Testis (tissue), 5 donors: ENCODE measurements at places on chromosomes 13 and 19. TPM values are rescaled to one million over a fixed set of nuclear protein-coding genes. Genes with fewer than 3 reads are reported as not detected.

The C5AR1 gene
- 3.5 TPM for polyA plus RNA-seq

The SELENOV gene
- polyA plus RNA-seq = 19.7 TPM

DNA sequence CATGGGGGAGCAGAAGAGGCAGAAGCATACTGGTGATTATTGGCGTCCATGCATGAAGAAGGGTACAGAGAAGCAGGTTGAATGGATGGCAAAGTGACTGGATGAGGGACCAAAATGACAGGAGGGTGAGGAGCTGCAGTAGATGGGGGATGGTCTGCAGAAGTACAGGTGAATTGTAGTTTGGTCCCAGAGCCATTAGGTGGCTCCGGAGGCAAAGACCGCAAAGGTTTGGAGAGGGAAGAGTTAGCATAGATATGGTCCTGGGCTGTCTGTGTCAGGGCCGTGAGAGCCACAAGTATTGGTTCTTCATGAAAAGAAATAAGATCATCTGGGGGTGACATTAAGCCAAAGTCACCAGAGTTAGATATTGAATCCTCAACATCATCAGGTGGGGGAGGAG, 59.0 kb upstream of the ZNF726 start:
- no peak for DNase-seq

DNA sequence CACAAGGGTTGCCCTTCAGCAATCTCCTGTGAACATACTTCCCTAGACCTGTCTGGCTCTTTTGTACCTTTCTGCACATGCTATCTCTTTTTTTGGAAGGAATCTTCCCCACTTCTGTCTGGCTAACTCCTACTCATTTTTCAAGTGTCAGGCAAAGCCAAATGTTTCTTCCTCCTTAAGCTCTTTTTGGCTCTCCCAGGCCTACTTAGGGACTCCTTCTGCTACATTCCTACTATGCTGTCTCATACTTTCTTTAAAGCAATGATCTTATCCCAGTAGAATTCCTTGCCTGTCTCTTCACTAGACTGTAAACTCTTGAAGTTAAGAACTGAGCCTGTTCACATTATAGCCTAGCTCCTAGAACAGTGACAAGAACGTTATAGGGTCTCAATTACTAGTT, 114.9 kb upstream of the WASF3 start:
- DNase-seq = no peak

GRCh38 chr13:90738881-90739280, 608.6 kb upstream of the MIR17HG start:
- DNase-seq = no peak

DNA sequence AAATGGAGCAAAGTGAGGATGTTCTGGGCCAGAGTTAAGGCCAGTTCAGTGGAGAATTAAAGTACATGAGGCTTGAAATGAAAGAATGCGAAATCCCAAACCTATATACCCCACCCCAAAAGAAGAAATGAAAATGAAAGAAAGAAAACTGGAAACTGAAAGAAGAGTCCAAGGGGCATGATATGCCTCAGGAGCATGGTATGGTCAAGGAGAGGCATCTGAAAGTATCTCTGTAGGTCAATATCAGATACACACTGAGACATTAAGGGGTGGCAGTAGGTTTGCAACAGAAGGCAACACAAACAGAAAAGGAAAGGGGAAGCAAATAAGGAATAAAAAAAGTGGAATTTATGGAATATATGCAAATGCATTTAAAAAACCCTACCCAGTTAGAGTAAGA, 166.5 kb downstream of the COG6 start:
- no peak for DNase-seq

GRCh38 chr13:80798576-80799133, 457.7 kb upstream of the SPRY2 start:
- DNase-seq = no peak

- DNase-seq = no peak
Observed at GRCh38 chr13:100063906-100064305, 25.0 kb upstream of the PCCA start.
